ENCODE measurements at places on chromosomes 13 and 19.

DNA sequence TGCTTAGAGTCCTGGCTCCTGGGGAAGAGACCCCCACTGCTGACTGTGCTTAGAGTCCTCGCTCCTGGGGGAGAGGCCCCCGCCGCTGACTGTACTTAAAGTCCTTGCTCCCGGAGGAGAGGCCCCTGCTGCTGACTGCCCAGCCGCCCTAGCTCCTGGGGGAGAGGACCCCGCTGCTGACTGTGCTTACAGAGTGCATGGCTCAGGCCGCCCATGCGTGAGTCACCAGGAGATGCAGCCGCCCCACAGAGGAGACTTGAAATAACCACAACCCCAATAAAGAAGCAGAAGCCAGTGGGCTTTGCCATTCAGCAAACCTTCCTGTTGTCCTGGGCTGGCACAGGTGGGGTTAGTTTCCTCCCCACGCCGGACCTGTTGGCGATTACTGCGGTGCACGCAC, 79.2 kb upstream of the C13orf46 start:
- H3K36me3 ChIP-seq = peaks cover 6% of the 10 kb centered on the region
- no peaks in the 10 kb centered on the region for H3K27me3 ChIP-seq
- peak overlapping the region; percentile 84 for H3K27ac ChIP-seq
- peak; percentile 42 for ATAC-seq
- H3K4me3 ChIP-seq = peak overlapping the region; percentile 53
- H3K4me1 ChIP-seq = peaks cover 81% of the 10 kb centered on the region

- no peaks in the 10 kb centered on the region for H3K4me1 ChIP-seq
- no peak for ATAC-seq
- H3K36me3 ChIP-seq = no peaks in the 10 kb centered on the region
- no peaks in the 10 kb centered on the region for H3K27me3 ChIP-seq
- H3K4me3 ChIP-seq = no peak overlapping the region
Measured at GRCh38 chr13:104701591-104701990, 1635.4 kb upstream of the SLC10A2 start.

DNA sequence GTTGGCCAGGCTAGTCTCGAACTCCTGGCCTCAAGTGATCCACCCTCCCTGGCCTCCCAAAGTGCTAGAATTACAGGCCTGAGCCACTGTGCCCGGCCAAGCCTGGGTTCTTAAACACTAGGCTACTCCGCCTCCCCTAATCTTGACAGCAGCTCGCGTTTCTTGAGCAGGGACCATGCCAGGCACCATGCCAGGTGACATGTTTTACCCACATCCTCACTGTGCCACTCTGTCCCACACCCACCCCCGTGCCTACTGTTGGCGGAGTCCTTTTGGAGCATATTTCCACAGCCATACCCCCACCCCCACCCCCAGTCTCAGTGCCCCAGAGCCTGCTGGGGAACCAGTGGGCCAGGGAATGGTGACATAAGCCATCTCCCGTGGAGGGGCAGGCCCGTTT, 98.8 kb downstream of the DPF1 start:
- no peaks in the 10 kb centered on the region for H3K27me3 ChIP-seq
- no peak overlapping the region for H3K4me3 ChIP-seq
- no peak overlapping the region for H3K27ac ChIP-seq
- ATAC-seq = no peak

- H3K27me3 ChIP-seq = no peaks in the 10 kb centered on the region
- no peak overlapping the region for H3K27ac ChIP-seq
- no peak overlapping the region for H3K4me3 ChIP-seq
- no peaks in the 10 kb centered on the region for H3K36me3 ChIP-seq
- no peaks in the 10 kb centered on the region for H3K4me1 ChIP-seq
Measured at GRCh38 chr13:84025824-84026223, 143.6 kb upstream of the SLITRK1 start.

DNA sequence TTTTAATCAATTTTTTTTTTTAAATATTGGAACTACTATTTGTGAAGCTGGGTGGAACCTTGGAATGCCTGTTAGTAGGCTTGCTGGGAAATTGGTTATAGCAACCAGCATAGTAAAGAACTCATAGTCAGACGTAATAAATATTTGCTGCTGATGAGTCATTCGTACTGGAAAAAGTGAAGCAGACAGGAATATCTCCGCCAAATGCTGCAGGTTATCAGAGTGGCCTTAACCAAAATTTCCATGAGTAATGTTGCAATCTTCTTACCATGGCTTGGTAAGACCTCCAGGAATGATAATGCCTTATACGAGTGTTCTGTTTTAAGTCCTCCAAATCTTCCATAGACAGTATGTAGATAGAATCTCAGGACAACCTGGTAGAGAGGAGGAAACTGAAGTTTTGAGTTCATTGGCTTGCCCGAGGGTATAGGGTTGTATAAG, 34.2 kb downstream of the MBNL2 start:
- H3K4me3 ChIP-seq = no peak overlapping the region
- ATAC-seq = no peak
- H3K27me3 ChIP-seq = no peaks in the 10 kb centered on the region
- peaks cover 16% of the 10 kb centered on the region for H3K36me3 ChIP-seq
- peaks cover 56% of the 10 kb centered on the region for H3K4me1 ChIP-seq

- H3K27me3 ChIP-seq = no peaks in the 10 kb centered on the region
- no peak overlapping the region for H3K4me3 ChIP-seq
- H3K4me1 ChIP-seq = no peaks in the 10 kb centered on the region
- peaks cover 10% of the 10 kb centered on the region for H3K36me3 ChIP-seq
- H3K27ac ChIP-seq = no peak overlapping the region
- ATAC-seq = no peak
Measured at GRCh38 chr13:52048516-52048915, 24.0 kb downstream of the UTP14C start.

GRCh38 chr19:9597027-9597426, 12.7 kb upstream of the ZNF121 start:
- no peak for ATAC-seq
- no peaks in the 10 kb centered on the region for H3K4me1 ChIP-seq
- H3K36me3 ChIP-seq = peaks cover 16% of the 10 kb centered on the region
- no peak overlapping the region for H3K4me3 ChIP-seq
- peaks cover 21% of the 10 kb centered on the region for H3K27me3 ChIP-seq

DNA sequence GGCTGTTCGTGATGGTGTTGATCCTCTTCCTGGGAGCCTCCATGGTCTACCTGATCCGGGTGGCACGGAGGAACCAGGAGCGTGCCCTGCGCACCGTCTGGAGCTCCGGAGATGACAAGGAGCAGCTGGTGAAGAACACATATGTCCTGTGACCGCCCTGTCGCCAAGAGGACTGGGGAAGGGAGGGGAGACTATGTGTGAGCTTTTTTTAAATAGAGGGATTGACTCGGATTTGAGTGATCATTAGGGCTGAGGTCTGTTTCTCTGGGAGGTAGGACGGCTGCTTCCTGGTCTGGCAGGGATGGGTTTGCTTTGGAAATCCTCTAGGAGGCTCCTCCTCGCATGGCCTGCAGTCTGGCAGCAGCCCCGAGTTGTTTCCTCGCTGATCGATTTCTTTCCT, 12.2 kb upstream of the C19orf33 start:
- peaks cover 60% of the 10 kb centered on the region for H3K36me3 ChIP-seq
- H3K4me1 ChIP-seq = no peaks in the 10 kb centered on the region

DNA sequence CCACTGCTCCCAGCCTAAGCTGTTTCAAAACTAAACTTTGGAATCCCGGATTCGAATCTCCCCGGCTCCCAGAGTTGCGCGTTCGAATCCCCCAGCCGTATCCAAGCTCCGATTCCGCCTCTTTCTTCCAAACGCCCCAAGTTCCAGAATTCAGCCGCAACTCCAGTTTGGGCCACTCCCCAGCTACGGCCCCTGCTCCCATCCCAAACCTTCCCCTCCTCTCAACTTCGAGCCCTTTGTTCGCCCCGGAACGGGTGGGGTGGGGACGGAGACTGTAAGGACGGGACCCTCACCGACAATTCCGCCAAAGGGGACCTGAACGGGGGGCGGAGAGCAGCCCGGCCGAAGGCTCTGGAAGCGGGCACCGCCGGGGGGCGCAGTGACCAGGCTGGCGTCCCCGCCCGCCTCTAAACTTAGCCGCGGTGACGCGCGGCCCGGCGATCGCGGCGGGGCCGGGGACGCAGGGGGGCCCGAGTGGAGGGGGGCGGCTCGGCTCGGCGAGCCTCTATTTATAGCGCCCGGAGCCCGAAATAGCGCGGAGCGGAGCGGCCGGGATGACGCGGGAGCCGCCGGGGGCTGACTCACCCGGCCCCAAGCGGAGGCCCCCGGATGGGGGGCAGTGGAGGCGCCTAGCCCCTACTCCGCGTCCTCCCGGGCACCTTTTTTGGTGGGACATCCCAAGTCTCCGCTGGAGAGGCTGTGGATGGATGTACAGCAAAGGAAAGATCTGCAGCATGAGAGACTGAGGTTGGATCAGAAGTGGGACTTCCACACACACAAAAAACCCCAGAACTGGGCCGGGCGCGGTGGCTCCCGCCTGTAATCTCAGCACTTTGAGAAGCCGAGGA, 4.9 kb upstream of the ERCC1 start:
- H3K27ac ChIP-seq = peak overlapping the region; percentile 72
- no peaks in the 10 kb centered on the region for H3K36me3 ChIP-seq

DNA sequence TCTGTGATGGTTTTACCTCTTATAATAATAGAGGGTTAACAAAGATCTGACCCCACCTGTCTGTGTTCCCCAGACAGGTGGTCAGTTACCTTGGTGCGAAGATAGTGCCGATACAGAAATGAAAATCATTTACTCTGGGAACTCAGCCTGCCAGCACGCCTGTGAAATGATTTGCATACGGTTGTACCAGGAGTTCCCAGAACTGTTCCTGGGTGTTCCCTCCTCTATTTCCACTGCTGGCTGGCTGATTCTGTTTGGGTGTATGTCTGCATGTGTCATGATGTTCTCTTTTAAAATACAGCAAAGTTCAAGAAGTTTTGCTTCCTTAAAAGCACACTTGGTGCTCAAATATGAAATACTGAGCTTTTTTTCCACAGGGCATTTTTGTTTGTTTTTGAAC, 527.1 kb downstream of the FGF9 start:
- H3K27me3 ChIP-seq = no peaks in the 10 kb centered on the region
- ATAC-seq = no peak
- no peak overlapping the region for H3K4me3 ChIP-seq
- peaks cover 11% of the 10 kb centered on the region for H3K4me1 ChIP-seq
- H3K27ac ChIP-seq = no peak overlapping the region

DNA sequence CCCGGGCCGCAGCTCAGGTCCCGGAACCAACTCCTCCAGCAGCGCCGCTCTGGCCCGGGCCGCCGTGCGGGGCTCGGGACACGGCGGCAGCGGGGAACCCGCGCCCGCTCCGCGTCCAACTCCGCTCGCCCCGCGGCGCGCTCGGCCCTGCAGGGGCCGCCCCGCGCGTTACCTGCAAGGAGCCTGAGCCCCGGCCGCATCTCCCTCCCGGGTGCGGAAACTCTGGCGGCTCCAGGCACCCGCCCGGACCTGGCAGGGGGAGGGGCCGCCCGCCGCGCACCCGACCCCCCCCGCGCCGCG, at the start of gene TMTC4:
TMTC4 (minus strand) TSS at position 224 of the 300 bp plus-strand sequence. CDS start 4,433 bp downstream, outside the sequence.
- no peak for ATAC-seq
- peak within 1 kb of the TSS; percentile 79 for H3K27ac ChIP-seq
- H3K27me3 ChIP-seq = no peaks in the 10 kb centered on the region

- H3K4me1 ChIP-seq = no peaks in the 10 kb centered on the region
- H3K36me3 ChIP-seq = no peaks in the 10 kb centered on the region
- H3K27ac ChIP-seq = no peak overlapping the region
- H3K27me3 ChIP-seq = no peaks in the 10 kb centered on the region
Measured at GRCh38 chr13:74184283-74184682, 50.1 kb upstream of the KLF12 start.

DNA sequence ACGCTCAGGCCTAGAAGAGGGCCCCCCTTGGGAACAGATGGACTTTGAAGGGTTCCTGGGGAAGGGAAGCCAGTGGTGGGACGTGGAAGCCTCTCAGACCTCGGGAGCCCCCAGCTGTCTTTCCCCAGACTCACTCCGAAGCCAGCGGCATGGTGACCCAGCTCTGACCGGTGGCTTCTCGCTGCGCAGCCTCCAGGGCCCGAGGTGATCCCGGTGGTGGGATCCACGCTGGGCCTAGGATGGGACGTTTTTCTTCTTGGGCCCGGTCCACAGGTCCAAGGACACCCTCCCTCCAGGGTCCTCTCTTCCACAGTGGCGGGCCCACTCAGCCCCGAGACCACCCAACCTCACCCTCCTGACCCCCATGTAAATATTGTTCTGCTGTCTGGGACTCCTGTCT, 24.6 kb downstream of the HPN start:
- no peak overlapping the region for H3K27ac ChIP-seq
- H3K4me1 ChIP-seq = peaks cover 29% of the 10 kb centered on the region
- ATAC-seq = no peak
- no peaks in the 10 kb centered on the region for H3K36me3 ChIP-seq

DNA sequence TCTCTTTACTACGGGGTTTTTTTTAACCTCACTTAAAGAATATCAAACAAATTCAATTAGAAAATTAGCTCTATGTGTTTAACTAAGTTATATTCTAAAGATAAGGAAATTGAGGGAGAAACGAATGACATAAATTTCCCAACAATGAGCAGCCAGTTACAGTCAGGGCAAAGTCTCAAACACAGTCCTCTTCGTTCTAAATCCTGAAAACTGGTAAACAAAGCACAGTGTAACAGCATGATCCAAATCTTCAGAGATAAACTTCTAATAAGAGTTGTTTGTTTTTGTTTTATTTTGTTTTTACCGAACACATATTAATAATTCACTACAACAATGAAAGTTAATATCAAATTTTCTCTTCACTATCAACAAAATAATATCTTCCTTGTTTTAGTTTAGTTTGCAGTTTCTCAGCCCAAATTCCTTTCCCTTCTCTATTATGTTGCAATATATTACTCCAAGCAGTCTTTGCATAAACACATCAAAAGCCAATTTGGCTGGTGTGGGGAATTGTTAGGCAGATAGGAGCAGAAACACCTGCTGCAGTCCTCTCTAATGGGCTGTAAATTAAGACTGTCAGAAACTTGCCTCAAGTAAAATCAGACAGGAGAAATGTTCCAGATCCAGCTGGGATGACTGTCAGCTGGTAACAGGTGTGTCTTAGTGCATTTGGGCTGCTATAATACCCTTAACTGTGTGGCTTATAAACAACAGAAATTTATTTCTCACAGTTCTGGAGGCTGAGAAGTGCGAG, 106.5 kb upstream of the SGCG start:
- ATAC-seq = no peak
- H3K4me3 ChIP-seq = no peak overlapping the region
- no peak overlapping the region for H3K27ac ChIP-seq
- no peaks in the 10 kb centered on the region for H3K4me1 ChIP-seq

GRCh38 chr13:106415971-106416370, 119.5 kb downstream of the EFNB2 start:
- peaks cover 13% of the 10 kb centered on the region for H3K27me3 ChIP-seq
- H3K4me1 ChIP-seq = peaks cover 6% of the 10 kb centered on the region
- no peak overlapping the region for H3K27ac ChIP-seq
